ENCODE measurements at places on chromosomes 6 and 20.

GRCh38 chr20:61744691-61745396 lies 320.8 kb downstream of the TAF4 start:
- no peak for DNase-seq

DNA sequence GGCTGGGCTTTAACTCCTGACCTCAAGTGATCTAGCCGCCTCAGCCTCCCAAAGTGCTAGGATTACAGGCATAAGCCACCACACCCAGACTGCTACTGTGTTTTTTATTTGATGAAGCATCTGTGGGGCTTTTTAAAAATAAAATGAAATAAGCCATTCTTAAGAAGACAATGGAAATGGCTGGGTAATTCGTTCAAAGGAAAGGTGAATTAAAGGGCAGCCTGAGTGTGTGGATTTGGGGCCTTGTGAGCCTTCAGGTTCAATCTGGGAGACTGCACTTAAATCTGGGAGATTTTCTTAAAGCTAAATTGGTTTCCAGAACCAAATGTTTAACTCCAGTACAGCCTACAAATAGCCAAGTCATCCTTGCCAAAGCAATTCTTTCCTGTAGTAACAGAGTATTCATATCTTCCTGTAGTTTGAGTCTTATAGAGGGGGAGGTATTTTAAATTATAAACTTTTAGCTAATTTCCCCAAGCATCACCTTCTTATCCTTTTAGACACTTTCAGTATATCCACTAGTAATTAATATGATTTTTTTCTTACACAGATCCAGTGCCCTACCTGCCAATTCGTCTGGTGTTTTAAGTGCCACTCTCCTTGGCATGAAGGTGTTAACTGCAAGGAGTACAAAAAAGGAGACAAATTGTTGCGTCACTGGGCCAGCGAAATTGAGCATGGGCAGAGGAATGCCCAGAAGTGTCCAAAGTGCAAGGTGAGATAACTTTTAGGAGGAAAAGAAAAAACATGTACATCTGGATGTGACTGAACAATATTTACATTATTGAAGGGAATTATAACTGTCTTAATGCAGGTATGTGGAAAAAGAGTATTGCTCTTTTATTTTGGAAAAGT lies 95.4 kb downstream of the RNF217 start:
- DNase-seq: no peak

GRCh38 chr6:133594652-133595110 lies 294.2 kb upstream of the TCF21 start:
- no peak for DNase-seq

GRCh38 chr6:132060591-132060990 lies 109.4 kb upstream of the CCN2 start:
- no peak for DNase-seq

DNA sequence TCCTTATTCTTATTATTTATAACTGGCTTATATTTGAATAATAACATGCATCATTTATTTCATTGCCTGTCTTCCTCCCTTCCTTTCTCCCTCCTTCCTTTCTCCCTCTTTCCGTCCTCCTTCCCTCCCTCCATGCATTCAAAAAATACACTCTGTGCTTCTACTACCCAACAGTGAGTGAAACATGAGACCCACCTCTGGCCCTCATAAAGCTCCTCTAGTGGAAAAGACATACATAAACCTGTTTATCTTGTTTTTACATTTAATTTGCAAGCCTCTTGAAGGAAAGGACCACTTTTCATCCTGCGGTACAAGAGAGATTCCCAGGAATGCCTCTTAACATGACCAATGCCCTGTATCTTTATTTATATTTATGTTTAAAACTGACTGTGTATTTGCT lies 21.8 kb upstream of the ISM1 start:
- DNase-seq: no peak

DNA sequence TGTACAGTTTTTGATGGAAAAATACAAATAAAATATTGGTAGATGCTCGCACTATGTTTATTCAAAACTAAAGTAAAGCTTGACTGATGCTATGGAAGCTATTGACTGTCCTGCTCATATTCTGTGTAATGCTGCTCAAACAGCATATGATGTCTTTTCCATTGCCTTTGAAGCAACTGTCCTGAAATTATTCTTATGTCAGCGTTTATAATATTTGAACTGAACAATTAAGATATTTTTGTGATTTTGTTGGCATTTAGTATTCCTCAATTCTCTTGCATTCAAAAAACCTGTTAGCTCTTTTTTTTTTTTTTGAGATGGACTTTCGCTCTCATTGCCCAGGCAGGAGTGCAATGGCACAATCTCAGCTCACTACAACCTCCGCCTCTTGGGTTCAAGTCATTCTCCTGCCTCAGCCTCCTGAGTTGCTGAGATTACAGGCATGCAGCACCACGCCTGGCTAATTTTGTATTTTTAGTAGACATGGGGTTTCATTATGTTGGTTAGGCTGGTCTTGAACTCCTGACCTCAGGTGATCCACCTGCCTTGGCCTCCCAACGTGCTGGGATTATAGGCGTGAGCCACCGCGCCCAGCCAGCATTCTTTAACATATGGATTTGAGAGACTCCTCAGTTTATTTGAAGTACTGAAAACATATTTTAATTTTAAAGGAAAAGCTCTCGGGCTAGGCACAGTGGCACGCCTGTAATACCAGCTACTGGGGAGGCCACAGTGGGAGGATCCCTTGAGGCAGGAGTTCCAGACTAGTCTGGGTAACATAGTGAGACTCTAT lies 5.3 kb upstream of the DNAAF9 start:
- DNase-seq: no peak

GRCh38 chr6:164344801-164345291 lies 930.3 kb downstream of the QKI start:
- no peak for DNase-seq

Measured in stimulated activated CD4-positive, alpha-beta T cell treated with anti-CD3 and anti-CD28 coated beads, Interleukin-1b, Interleukin-23, amount 100 ng/mL, for 1 hour (primary cell).